Neural progenitor cell (in vitro differentiated cells): ENCODE measurements at places on chromosomes 13 and 19. TPM values are rescaled to one million over a fixed set of nuclear protein-coding genes. Genes with fewer than 3 reads are reported as not detected.

AMH gene
- total RNA-seq: 3.5 and 22.4 TPM in 2 replicates

DNA sequence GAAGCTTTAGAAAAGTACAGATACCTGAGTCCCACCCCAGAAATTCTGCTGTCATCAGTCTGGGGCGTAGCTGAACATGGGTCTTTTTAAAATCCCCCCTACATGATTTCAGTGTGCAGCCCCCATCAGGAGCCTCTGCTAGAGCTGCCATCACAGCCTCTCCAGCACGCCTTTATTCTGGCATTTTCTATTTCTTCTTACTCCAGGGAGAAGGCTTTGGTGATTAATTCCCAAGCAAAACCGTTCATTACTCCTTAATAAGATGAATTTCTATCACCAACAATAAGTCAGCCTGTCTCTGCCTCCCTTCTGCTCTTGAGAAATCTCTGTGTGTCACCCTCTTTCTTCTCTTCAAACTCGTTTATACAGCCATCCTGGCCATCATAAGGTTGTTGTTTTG lies 160.3 kb downstream of the KATNAL1 start:
- no peak for DNase-seq

- DNase-seq: peak; percentile 93
Observed at GRCh38 chr13:106533101-106533942, 2.1 kb downstream of the EFNB2 start.

USHBP1 gene
- 0.28 and 1.1 TPM in 2 replicates for total RNA-seq
